ENCODE measurements at places on chromosomes 6 and 20.

GRCh38 chr20:10487142-10488136, 52.3 kb downstream of the SLX4IP start:
- peak; percentile 70 for DNase-seq

DNA sequence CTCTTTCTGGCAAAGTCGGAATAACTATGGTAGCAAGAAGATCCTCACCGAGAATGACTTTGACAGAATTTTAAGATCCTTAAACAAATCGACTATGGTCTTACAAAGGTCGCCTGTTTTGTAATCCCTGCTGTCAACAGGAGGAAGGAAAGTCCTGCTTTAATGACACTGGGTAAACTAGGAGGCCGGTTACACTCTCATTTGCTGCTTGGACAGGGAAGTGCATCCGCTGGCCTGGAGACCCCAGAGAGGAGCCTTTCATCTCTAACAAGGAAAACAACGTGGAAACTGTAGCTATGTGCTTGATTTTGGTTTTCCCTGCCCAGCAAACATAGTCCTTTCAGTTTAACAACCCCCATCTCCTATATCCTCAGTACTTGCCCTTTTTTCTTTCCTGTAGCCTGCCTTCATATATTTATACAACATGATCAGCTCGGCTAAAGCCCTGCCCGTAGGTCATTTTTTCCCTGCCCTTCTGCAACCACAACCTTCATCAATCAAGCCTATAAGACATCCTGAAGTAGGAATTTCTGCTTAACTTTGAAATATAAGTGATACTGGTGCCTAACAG, 97.2 kb upstream of the RIN2 start:
- no peak for DNase-seq

DNA sequence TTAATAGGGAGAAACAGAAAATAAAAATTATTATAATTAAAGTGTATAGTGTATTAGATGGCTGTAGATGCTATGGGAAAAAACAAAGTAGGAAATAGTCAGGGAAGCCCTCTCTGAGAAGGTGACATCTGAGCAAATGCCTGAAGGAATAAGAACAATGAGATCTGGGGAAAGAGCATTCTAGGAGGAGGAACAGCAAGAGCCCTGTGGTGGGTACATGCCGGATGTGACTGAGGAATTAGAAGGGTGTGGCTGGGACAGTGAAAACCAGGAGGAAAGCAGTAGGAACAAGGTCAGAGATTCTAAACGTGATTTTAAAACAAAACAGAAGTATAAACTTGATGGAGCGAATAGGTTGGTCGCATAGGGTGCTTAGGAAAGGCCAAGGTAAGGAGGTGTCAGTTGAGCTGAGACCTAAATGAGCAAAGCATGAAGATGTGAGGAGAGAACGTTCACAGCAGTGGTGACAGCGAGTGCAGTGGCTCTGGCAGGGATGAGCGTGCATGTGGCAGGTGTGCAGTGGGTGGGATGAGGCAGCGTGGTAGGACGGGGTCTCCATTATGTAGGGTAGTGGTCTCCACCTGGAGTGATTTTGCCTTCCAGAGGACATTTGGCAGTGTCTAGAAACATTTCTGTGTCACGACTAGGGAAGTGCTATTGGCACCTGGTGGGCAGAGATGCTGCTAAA, 97.1 kb upstream of the MRPS10 start:
- DNase-seq, result no peak

DNA sequence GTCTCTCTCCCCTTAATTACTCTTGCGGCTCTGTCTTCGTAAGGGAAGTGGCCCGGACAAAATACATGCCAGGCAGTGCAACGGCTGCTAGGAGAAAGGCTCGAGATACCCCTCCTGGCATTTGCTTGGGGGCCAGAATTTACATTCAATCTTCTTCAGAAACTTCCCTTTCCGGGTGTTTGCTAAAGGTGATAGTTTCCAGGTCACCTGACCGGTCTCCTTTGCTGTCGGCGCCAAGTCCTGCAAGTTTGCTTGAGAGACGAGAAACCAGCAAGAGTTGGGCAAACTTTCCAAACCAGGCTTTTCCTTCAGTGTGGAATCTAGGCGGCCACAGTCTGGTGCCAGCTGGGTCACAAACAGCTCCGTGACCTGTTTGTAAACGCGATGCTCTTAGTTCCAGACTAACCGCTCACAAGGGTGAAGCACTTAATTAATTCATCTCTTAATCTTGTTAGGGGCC, 563 bp upstream of the SRSF3 start:
- peak; percentile 48 for DNase-seq

All from inflammatory macrophage (primary cell).